ENCODE measurements at places on chromosomes 3 and 15. TPM values are rescaled to one million over a fixed set of nuclear protein-coding genes. Genes with fewer than 3 reads are reported as not detected.

- DNase-seq = no peak
Measured at GRCh38 chr3:118544458-118544857, 490.2 kb downstream of the IGSF11 start.

- peak; percentile 30 for DNase-seq
Measured at GRCh38 chr3:197297002-197297401, 1.4 kb downstream of the DLG1 start.

DNA sequence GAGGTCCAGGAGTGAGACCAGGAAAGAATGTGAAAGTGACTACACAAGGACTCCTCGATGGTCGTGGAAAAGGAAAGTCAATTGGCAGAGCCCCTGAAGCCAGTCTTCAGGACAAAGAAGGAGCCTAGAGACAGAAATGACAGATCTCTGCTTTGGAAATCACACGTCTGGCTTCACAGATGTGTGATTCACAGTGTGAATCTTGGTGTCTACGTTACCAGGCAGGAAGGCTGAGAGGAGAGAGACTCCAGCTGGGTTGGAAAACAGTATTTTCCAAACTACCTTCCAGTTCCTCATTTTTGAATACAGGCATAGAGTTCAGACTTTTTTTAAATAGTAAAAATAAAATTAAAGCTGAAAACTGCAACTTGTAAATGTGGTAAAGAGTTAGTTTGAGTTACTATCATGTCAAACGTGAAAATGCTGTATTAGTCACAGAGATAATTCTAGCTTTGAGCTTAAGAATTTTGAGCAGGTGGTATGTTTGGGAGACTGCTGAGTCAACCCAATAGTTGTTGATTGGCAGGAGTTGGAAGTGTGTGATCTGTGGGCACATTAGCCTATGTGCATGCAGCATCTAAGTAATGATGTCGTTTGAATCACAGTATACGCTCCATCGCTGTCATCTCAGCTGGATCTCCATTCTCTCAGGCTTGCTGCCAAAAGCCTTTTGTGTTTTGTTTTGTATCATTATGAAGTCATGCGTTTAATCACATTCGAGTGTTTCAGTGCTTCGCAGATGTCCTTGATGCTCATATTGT lies 6.0 kb downstream of the CCR2 start:
- DNase-seq = no peak

- DNase-seq = no peak
Measured at GRCh38 chr3:175554801-175555200, 695.7 kb downstream of the NAALADL2 start.

DNA sequence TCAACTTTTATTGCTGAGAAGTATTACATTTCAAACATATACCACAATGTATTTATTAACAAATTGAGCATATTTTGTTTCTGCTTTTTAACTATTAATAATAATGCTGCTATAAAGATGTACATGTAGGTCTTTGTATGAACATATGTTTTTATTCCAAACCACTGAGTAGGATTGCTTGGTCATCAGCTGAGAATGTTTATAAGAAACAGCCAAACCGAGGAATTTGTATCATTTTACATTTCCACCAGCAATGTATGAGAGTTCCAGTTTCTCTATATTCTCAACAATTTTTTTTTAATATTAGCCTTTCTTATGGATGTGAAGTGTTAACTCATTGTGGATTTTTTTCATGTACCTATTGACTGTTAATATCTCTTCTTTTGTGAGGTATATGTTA lies 119.5 kb upstream of the MDFIC2 start:
- no peak for DNase-seq

GRCh38 chr3:193742628-193743027 lies 149.6 kb downstream of the OPA1 start:
- no peak for DNase-seq

DNA sequence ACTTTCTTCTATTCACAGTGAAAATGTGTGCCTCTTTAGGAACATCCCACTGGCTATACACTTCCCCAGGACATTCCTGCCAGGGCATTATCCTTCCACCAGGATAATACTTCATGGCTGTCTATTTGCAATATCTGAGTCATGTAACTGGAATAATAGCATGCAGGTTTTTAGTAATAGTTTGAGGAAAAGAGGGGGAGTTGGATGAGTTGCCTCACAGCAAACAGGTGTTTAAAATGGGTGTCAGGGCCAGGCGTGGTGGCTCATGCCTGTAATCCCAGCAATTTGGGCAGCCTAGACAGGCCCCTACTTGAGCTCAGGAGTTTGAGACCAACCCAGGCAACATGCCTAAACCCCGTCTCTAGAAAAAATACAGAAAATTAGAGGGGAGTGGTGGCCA lies 585.9 kb downstream of the DIPK2A start:
- DNase-seq = no peak

GRCh38 chr3:186165331-186165730 lies 56.4 kb upstream of the ETV5 start:
- no peak for DNase-seq

DNA sequence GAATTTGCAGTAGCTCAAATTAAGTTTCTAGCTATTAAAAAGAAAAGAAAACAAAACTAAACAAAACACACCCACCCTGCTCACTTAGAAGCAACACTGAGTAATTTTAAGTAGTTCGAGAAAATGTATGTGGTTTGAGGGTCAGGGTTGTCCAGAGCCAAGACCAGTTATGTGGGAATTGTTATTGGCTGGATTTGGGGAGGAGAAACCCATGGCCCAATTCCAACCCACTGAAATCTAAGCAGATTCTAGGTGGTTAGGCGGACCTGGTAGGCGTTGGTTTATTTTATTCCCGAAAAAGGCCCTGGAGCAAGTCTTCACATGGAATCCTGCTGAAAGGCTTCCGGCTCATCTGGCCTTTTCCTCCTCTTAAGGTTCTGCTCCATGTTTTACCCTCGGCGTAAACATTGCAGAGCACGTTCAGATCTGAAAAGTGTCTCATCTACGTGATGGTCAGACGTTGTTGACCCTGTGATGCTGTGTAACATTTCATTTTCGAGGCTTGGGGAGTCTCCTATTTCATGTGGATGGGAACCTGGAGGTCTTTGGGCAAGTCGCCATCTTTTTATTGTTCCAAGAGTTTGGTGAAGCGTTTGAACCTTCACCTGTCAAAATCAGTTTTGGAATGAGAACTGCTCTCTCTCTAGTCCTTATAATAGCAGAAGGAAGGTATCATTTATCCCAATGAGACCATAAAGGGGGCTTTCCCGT lies 64.0 kb downstream of the FLNB start:
- no peak for DNase-seq

DNA sequence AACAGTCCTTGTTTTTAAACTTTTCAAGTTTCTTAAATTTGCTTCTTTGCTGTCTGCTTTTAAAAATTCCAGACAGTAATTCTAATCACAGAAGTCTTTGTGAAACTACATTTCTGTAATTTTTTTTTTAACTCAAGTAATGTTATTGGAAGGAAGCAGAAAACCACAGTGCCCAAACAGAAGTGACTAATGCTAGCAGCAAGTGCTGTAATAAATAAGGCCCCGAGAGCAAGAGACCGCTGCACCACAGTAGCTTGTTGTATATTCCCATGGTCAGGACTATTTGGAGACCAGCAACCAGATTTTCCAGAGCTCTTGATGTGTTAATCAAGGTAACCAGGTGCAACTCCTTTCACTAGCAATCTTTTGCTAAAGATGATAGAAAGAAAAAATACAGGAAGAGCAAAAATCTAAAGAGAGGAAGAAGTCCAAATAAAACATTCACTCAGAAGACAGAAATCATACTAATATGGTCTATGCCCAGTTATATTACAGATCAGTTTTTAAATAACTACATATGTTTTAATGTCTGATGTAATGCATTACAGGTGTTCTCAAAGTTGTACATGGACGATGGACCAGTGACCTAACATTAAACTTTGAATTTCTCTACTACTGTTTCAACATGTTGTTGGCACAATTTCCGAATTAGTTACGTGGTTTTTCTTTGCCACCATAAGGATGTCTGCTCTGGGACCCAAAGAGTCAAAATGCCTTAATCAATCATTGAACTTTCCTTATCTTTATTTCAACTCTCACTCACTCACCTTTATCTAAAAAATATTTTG lies 36.4 kb downstream of the WWTR1 start:
- no peak for DNase-seq

GRCh38 chr3:102193255-102193654 lies 241.6 kb upstream of the ZPLD1 start:
- DNase-seq = no peak

DNA sequence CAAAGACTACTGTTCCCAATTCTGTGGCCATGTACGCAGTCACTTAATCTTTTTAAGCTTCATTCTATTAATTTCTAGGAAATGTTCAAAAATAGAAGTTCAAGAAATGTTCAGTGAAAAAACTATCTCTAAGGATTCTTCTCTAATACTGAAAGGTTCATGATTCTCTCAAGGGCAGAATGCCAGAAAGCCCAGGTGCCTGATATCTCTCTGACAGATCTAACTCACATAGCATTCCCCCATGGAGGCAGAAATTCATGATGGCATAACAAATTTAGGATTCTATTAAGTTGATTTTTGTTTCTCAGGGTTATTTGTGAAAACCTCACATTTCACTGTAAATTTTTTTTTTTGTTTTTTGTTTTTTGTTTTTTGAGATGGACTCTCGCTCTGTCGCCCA lies 17.5 kb downstream of the CHRM5 start:
- DNase-seq = no peak

DNA sequence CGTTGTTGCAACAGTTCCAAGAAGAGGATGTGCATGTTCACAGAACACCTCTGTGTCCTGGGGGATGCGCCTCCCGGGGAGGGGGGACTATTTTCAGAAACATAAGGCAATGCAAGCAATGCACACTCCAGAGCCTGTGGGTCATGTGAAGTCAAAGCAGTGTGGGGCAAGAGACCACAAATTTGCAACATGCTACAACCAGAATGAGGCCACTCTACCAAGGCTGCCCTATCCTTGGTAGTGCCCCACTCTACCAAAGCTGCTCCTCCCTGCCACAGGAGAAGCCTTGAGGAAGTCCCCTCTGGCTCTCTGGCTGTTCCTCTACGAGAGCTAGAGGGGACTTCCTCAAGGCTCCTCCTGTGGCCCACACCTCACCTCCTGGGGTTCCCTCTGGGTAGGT lies 8.4 kb upstream of the NR2C2 start:
- DNase-seq = no peak

DNA sequence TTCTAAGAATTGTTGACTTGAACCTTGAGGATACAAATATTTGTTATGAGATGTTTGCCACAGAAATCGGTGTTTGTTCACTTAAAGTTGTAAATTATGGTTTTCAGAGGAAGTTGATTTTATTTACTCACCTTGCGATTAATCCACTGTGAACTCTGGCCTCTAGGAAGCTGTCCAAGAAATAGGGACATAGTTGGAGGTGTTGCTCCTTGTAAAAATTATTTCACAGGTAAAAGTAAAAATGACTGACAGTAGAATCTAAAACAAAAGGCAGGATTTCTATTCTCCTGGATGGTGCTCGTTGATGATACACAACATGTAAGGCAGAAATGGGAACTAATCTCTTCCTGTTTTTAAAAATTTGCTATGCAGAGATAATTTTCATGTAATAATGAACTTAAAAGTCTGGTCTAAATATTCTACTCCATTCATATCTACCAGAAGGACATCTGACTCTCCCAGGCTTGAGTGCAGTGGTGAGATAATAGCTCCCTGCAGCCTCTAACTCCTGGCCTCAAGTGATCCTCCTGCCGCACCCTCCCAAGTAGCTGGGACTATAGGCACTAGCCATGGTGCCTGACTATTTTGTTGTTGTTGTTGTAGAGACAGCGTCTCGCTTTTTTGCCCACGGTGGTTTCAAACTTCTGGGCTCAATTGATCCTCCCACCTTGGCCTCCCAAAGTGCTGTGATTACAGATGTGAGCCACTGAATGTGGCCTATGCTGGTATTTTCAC lies 17.1 kb upstream of the LZTFL1 start:
- DNase-seq = no peak

DNA sequence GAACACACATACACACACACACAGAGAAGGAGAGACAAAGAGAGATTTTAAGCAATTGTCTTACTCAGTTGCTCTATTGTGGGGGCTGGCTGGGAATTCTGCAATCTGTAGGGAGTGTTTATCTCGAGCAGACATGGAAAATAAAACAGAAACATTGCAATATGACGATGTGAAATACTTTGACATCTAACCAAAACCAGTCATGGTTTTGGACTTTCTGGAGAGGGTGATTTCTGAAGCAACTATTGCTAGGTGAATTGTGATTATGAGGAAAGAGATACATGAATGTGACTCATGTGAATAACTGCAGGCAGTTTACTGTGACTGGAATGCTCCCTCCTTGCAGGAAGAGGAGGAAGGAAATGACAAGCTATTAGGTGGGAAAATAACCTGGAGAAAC lies 12.3 kb upstream of the PHLDB2 start:
- DNase-seq = no peak

DNA sequence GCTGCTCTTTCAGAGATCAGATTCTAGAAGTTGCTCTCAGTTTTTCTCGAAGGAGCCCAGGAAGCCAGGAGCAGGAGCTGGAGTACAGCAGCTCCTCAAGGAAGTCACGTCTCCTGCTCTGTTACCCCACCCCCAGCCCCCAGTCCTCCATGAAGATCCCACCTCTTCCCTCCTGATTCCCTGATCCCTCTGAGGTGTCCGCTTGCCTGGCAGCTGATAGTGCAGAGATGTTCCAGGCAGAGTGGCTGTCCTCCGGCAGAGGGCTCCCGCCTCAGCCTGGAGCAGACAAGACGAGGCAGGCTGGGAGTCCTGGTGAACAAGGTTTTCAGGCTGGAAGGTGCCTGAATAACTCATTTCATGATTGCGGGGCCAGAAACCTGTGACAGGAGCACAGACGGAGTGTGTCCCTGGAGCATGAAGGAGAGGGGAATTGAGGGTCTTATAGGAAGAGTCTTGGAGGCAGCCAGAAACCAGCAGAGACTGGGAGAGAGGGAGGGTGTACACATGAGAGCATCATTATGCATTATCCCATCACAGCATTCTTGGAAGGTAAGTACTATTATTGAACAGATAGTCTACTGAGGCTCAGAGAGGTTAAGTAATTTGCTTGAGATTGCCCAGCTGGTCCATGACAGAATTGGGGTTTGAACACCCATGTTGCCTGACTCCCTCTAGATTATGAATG lies 1.2 kb downstream of the HRH1 start:
- DNase-seq = no peak

DNA sequence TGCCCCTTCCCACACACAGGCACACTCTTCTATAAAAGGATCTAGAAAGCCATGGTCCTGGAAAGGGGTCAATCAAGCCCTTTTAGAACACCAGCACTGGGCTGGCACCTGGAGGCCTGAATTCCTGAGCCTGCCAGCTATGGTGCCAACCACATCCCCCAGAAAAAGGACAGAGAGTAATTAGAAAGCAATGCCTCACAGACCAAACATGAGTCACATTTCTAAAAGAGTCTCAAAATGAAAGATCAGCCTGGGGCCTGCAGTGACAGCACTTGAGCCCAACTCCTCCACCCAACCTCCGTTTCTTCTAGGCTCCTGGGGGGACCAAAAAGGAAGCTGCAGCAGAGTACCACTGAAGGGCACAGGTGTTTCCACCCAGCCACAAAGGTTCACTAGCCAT lies 14.1 kb downstream of the MYLK start:
- DNase-seq = no peak

GRCh38 chr15:65769482-65769881 lies 22.6 kb downstream of the DENND4A start:
- no peak for DNase-seq

- no peak for DNase-seq
Measured at GRCh38 chr15:74844319-74845207, 1.6 kb upstream of the ULK3 start.

The VGLL3 gene
- total RNA-seq = not detected

The PIERCE2 gene
- total RNA-seq = not detected

The LARP6 gene
- total RNA-seq = 0.51 TPM

The MYZAP gene
- total RNA-seq = not detected

The ITPKA gene
- total RNA-seq = 0.53 TPM

The SENP8 gene
- 3.0 TPM for total RNA-seq

The ALS2CL gene
- total RNA-seq = 0.96 TPM

The CCR8 gene
- total RNA-seq = 5.3 TPM

The ROPN1B gene
- not detected for total RNA-seq
